Right ventricle myocardium superior (tissue), 1 donor: ENCODE measurements at places on chromosomes 7 and 10. TPM values are rescaled to one million over a fixed set of nuclear protein-coding genes. Genes with fewer than 3 reads are reported as not detected.

GRCh38 chr7:118794419-118794818 is 569.9 kb downstream of the ANKRD7 start:
- DNase-seq = no peak

- no peak for DNase-seq
Observed at GRCh38 chr7:14206121-14206520, 216.7 kb upstream of the ETV1 start.

- DNase-seq = no peak
Observed at GRCh38 chr10:117632406-117632805, 89.9 kb downstream of the EMX2 start.

GRCh38 chr7:107446531-107446930 is 23.3 kb upstream of the GPR22 start:
- DNase-seq = no peak

GRCh38 chr10:123966896-123967231 is 75.3 kb upstream of the CPXM2 start:
- DNase-seq = no peak

DNA sequence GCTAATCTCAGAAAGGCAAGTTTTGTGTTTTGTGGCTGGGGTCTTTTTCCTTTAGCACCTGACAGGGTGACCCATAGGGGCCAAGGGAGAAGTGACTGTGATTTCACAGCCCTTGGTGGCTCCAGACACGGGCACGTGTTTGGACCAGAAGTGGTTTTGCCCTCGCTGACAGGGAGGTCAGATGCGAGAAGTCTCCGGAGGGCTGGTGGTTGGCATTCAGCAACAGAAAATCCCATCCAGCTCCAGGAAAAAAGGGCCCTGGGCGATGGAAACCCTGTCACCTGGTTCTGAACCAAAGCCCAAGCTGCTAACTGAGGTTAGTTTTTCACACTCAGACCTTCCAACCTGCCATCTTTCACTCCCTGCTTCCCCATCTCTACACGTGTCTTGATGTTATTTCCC is 272.9 kb downstream of the TRIL start:
- peak; percentile 47 for DNase-seq

DNA sequence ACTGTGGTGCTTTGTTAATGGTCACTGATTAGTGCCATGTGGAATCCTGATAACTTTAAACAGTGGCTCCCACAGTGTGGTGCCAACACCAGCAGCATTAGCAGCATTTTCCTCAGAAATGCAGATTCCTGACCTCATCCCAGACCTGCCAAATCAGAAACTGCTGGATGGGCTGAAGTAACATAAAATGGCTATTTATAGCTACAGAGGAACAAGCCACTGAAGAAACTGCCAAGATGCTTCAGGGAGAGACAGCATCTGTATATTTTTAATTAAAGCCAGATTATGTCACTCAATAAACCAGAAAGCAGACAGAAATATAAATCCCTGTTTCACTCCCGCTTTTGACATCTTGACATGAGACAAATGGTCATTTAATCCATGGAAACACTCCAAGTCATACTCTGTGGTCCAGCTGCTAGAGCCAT is 178.5 kb downstream of the AMPH start:
- no peak for DNase-seq

- peak; percentile 78 for DNase-seq
Observed at GRCh38 chr10:119686465-119687191, 35.4 kb downstream of the BAG3 start.

DNA sequence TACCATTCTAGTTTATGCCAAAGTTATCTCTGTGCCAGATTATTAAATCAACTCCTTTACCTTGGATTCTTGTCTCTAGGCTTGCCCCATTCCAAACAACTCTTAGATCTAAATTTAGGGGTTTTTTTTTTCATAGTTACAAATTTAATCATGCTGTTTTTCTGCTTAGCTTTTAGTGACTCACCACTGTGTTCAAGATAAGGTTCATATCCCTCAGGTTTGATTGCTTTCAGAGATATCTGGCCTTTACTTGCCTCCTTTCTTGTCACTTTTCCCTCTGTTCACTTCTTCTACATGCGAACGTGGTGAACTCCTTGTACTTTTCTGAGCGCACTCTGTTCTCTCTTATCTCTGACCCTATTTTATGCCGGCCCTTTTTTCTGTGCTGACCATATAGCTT is 78.2 kb downstream of the VPS50 start:
- DNase-seq = no peak

- no peak for DNase-seq
Observed at GRCh38 chr7:105650382-105650970, 69.2 kb upstream of the EFCAB10 start.

DNA sequence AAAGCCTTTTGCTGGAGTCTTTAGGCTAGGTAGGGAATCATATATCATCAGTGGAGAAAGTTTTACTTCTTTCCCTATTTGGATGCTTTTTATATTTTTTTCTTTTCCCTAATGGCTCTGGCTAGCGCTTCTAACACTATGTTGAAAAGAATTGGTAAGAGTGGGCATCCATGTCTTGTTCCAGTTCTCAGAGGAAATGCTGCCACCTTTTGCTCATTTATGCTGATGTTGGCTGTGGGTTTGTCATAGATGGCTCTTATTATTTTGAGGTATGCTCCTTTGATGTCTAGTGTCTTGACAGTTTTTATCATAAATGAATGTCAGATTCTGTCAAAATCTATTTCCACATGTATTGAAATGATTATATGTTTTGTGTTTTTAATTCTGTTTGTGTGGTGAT is 1544.1 kb downstream of the REEP3 start:
- DNase-seq = no peak

- peak; percentile 8 for DNase-seq
Observed at GRCh38 chr10:86234541-86235270, 131.9 kb downstream of the GRID1 start.

CNPY1 gene
- total RNA-seq = not detected

RBM20 gene
- 103 TPM for total RNA-seq

KCNIP2 gene
- 516 TPM for total RNA-seq

MYPN gene
- 92.0 TPM for total RNA-seq

CXCL12 gene
- total RNA-seq = 117 TPM

ERV3-1 gene
- 6.3 TPM for total RNA-seq

TOMM7 gene
- 634 TPM for total RNA-seq

VWA2 gene
- 0.08 TPM for total RNA-seq
